ENCODE measurements at places on chromosomes 2 and 18. TPM values are rescaled to one million over a fixed set of nuclear protein-coding genes. Genes with fewer than 3 reads are reported as not detected.

COL4A4 gene
- 0.93 TPM for total RNA-seq

LBX2 gene
- 3.2 TPM for total RNA-seq

IL1F10 gene
- not detected for total RNA-seq

ODC1 gene
- total RNA-seq = 319 TPM

ARMC9 gene
- total RNA-seq = 27.4 TPM

FRZB gene
- not detected for total RNA-seq

DCDC2C gene
- total RNA-seq = not detected

ANKRD62 gene
- total RNA-seq = not detected

GALNT5 gene
- total RNA-seq = not detected

FEV gene
- not detected for total RNA-seq

CACNB4 gene
- total RNA-seq = 1.2 TPM

CTNNA2 gene
- total RNA-seq = not detected

MAP3K19 gene
- total RNA-seq = not detected

Measured in thoracic aorta endothelial cell (primary cell).